ENCODE measurements at places on chromosomes 2 and 18.

GRCh38 chr2:106065983-106066820, 127.9 kb downstream of the UXS1 start:
- DNase-seq: no peak

- DNase-seq: no peak
Observed at GRCh38 chr2:175976391-175977157, 25.5 kb downstream of the LNPK start.

- DNase-seq: no peak
Observed at GRCh38 chr2:95390272-95390880, 12.1 kb upstream of the FAHD2A start.

- no peak for DNase-seq
Observed at GRCh38 chr18:78378403-78378802, 601.2 kb upstream of the SALL3 start.

- no peak for DNase-seq
Observed at GRCh38 chr2:189363559-189363958, 77.7 kb upstream of the WDR75 start.

Measured in stimulated activated CD4-positive, alpha-beta T cell treated with anti-CD3 and anti-CD28 coated beads, Interleukin-12 subunit alpha, Interleukin-12 subunit beta, amount 100 ng/mL, for 48 hours (primary cell).